ENCODE measurements at places on chromosomes 2 and 18.

GRCh38 chr2:69538872-69539548, 101.8 kb upstream of the NFU1 start:
- DNase-seq, result no peak

DNA sequence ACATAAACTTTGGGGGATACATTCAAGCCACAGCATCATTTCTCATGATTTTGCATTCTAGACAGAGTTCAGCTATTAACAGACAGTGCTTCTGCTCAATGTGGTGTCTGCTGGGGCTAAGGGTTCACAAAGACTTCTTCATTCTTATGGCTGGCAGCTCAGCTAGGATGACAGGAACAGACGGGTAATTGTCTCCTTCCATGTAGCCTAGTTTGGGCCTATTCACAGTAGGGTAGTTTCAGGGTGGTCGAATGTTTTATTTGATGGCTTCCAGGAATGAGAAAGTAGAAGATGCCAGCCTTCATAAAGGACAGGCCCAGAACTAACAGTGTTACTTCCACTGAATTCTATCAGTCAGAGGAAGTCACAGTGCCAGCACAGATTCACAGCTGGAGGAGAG, 26.0 kb upstream of the BCL2L11 start:
- DNase-seq, result no peak

GRCh38 chr18:46891742-46892214, 25.5 kb downstream of the PIAS2 start:
- DNase-seq, result no peak

GRCh38 chr2:44543773-44544725, 182.3 kb downstream of the CAMKMT start:
- no peak for DNase-seq

DNA sequence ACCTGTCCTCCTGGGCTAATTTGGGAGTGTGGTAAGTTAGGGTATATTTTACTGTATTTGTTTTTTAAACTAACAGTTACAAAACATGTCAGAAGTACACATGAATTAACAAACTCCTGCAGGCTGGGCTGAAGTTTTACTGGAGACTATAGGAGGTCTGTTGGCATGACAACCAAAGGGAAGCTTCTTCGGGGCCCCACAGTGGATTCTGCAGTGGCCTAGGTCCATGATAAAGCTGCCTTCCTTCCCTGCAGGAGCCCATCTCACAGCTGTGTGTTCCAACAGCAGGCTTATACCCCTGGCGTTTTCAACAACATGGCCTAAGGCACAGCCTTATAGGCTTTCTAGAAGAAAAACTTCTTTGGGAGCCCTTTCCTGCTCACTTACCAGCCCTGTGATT, 128.0 kb upstream of the SETBP1 start:
- no peak for DNase-seq

GRCh38 chr2:41736105-41736567, 311.7 kb upstream of the PKDCC start:
- DNase-seq, result no peak

DNA sequence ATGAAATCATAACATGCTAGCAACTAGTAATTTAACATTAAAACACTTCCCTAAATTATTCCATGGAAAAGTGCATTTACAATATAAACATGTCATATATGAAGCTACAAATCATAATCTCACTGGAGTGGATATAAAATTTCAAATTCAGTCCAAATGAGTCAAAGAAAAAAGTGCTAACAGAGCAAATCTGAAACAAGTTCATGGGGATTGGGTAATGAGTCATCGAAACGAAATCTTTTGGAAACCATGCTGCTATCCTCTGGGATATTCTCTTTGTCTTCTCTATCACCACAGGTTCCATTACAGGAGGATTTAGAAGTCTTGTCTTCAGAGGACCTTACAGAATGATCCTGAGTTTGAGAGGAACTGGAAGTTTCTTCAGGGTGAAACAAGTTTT, 34.1 kb downstream of the STK17B start:
- no peak for DNase-seq

- no peak for DNase-seq
Measured at GRCh38 chr2:217732992-217733391, 269.8 kb downstream of the TNS1 start.

DNA sequence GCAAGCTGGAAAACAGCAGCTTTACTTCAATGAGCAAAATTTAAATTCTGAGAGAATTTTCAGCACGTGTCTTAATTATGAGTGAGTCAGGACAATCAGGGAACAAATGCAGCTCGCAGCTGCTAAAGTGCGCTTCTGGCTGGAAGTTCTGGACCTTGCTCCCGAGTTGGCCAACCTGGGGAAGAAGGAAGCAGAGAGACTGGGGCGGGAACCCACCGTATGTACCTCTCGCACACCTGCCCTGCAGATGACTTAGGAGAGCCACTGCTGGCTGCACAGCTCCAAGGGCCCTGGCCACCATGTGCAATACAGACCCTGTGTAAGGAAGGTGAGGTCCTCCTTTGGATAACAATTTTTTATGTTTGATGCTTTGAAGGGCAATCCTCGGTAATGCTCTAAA, 42.4 kb downstream of the REEP1 start:
- no peak for DNase-seq

DNA sequence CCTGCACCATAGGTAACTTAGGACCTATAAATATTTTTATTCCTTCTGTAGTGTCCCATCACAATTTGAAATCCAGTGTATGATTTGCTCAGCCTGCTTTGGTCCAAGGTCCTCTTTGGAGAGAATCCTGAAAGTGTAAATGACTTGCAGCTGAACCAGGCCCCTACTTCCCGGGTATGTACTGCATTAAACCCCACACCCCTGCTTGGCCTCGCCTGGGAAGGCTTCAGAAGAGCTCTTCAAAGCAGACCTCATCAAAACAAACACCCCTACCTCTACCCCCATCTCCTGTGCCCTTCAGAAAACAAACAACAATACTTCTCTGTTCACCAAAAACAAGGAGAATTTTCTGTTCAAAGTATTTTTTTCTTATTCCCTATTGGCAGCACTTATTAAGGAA, 9.5 kb upstream of the SPTBN1 start:
- no peak for DNase-seq

DNA sequence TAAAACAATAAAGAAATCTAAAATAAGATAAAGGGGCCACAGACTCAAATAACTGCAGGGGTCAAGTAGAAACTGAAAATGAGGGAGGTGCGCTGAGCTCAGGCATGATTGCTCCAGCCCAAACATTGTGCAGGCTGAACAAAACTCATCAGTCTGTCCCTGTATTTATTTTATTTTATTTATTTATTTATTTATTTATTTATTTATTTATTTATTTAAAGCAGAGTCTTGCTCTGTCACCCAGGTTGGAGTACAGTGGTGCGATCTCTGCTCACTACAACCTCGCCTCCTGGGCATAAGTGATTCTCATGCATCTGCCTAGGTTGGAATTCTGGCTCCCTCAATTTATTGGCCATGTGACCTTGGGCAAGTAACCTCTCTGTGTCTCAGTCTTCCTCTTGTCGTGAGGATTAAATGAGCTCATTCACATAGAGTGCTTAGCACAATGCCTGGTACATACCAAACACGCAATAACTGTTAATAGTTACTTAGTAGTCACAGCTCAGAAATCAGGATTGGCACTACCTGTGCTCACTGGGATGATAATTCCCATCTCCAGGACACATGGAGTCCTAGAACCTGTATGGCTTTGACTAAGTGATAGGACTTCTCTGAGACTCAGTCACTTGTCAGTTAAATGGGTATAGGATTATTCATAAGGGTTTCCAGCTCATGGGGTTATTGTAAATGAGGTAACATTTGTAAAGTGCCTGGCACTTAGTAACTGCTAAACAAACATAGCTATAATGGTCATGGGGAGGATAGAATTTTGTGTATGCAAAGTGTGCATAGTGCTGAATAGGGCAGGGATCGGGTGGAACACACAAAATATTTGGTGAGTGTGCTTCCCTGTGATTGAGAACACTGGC, 6.0 kb downstream of the SPEG start:
- DNase-seq, result no peak

- no peak for DNase-seq
Measured at GRCh38 chr2:162118166-162119031, 33.6 kb downstream of the GCG start.

Data from T follicular helper cell (primary cell).